ENCODE measurements at places on chromosomes 11 and 22. TPM values are rescaled to one million over a fixed set of nuclear protein-coding genes. Genes with fewer than 3 reads are reported as not detected.

DNA sequence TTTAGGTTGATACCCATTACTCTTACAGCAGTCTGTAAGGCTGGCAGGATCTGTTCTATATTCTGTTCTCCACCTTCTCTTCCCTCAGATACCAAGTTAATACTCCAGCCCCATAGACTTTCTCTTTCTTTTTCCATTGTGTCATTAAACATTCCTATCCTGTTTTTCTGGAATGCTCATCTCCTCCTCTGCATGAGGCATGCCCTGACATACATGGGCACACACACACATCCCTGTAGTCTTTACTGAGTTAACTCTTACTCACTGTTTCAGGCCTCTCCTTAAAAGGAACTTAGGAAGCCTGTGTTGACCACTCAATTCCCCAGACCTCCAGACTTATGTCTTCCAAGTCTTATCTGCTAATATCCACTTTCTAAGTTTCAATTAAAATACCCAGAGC, 476.8 kb downstream of the METTL15 start:
- DNase-seq: no peak

ANGPTL5 gene
- total RNA-seq: not detected

GRCh38 chr11:68412593-68413475, 47.7 kb upstream of the PPP6R3 start:
- peak; percentile 62 for DNase-seq

GRCh38 chr22:33931406-33931805, 11.1 kb upstream of the LARGE1 start:
- DNase-seq: no peak

SLC15A3 gene
- 4.6 TPM for total RNA-seq

GRCh38 chr22:39343259-39344045, 6.3 kb upstream of the SYNGR1 start:
- DNase-seq: peak; percentile 52

GRCh38 chr11:6248248-6248647, 9.4 kb downstream of the CNGA4 start:
- DNase-seq: no peak

- DNase-seq: no peak
These were observed 54.3 kb downstream of the BTG4 start for GRCh38 chr11:111457731-111458368.

DNA sequence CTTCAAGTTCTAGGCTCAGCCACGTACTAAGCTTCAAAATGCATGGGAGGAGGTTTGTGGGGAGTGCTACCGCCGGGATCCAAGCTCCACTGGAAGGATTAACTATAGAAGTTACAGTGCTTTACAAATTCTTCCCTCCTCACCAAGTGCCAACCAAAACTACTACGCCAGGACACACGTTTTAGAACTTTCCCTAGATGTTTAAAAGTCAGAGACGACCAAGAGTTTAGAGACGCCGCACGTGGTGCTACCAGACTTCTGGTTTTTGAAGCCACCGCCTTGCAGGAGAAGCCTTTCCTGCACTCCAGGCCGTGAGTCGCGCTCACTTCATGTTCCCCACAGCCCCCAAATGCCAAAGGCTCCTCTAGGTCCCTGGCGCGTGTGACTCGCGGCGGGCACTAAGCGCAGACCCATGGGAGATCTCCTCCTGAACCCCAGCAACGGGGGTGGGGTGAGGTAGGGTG, 734 bp downstream of the SNU13 start:
- DNase-seq: peak; percentile 51

GRCh38 chr22:26170112-26170492, 840 bp downstream of the SEZ6L start:
- no peak for DNase-seq

DNHD1 gene
- total RNA-seq: 0.65 TPM

DNA sequence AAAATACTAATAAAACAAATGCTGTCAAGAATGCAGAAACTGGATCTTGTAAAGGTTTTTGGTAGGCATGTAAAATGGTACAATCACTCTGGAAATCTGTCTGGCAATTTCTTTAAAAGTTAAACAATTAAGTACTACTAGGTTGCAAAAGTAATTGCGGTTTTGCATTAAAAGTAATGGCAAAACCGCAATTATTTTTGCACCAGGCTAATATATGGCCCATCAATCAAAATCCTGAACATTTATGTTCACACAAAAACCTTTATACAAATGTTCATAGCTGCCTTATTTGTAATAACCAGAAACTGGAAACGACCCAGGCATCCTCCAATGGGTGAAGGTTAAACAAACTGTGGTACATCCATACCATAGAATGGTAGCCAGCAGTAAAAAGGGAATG, 24.6 kb upstream of the ZDHHC13 start:
- no peak for DNase-seq

DNA sequence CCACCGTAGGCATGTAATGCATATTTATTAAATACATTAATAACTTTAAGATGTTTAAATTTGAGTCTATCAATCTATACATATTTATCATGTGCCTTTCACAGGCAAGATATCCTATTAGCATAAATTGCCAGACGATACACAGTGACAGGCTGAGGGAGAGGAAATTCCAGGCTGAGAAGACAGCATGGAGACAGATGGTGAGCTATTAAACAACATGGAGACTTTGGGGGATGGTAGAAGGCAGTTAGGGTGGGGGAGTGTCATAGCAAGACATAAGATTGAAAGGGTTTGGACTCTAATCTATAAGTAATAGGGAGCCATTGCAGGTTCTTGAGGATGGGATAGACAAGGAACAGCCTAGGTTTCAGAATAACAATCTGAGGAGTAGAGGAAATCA, 138.5 kb downstream of the NXPE2 start:
- DNase-seq: no peak

OR8D1 gene
- not detected for total RNA-seq

ZDHHC8 gene
- total RNA-seq: 4.2 TPM

- no peak for DNase-seq
These were observed 15.7 kb downstream of the GRIK4 start for GRCh38 chr11:120527111-120527761.

DNA sequence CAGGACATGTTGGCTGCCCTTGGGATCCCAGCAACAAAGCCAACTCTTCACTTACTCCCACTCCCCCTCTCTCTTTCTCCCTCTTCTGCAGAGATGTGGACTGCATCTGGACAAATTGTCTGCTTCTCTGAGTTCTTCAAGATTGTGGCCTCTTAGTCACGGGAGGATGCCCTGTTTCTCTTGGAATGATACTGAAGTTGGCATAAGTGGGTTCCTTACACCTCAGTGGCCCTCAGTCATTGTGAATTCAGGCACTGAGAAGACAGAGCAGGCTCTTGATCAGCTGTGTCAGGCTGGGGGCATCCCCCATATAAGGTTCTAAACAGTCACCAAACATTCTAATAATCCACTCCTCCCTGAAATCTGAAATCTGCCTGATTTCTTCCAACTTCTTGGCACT, 6.1 kb upstream of the E2F8 start:
- no peak for DNase-seq

DNA sequence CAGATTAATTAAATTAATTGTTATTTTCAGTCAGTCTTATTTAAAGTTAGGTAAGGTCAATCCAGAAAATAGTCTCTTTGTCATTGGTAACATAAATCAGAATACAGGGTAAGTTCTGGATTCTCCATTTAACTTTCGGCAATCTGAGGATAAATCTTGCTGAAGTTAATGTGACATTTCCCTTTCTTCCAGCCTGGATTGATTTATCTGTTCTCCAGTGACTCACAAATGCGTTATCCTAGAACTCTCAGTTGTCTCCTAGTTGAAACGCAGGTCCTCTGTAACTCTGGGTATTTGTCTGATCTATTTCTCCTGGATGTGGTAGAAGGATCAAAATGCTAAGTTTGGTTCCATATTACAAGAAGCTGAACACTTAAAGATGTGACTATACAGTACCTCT, 21.0 kb downstream of the OR51E1 start:
- DNase-seq: no peak

OR52I2 gene
- not detected for total RNA-seq

GRCh38 chr11:3786781-3787428, 10.4 kb downstream of the NUP98 start:
- DNase-seq: peak; percentile 9

ASCL2 gene
- not detected for total RNA-seq

DNA sequence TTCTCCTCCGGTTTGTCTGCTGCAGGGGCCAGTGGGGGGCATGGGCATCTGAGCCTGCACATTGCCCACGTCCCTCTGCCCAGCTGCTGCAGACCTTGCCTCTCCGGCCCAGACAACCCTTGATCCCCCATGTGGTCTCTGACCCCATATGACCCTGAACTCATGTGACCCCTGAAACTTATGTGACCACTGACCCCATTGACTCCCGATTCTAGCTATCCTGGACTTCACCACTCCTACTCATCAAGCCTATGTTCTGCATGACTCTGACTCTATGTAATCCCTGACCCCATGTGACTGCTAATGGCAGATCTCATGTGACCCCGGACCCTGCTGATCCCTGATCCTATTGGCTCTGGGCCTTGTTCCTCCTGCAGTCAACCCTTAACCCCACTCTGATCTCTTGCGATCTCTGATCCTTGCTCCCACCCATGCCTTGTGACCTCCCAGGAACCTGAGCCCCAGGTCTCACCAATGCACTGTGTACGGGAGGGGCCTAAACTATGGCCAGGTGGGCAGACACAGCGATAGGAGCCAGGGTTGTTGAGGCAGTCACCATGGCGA, 5.7 kb downstream of the LTBP3 start:
- no peak for DNase-seq
